ENCODE measurements at places on chromosomes 6 and 20. TPM values are rescaled to one million over a fixed set of nuclear protein-coding genes. Genes with fewer than 3 reads are reported as not detected.

- no peak for DNase-seq
- peaks cover 3% of the 10 kb centered on the region for H3K27me3 ChIP-seq
- H3K4me3 ChIP-seq, result no peak overlapping the region
- no peak overlapping the region for H3K27ac ChIP-seq
Observed at GRCh38 chr6:33869826-33870423, 66.1 kb upstream of the MLN start.

GRCh38 chr6:3627501-3627900, 124.0 kb downstream of the PXDC1 start:
- H3K36me3 ChIP-seq, result no peaks in the 10 kb centered on the region
- H3K4me1 ChIP-seq, result peaks cover 28% of the 10 kb centered on the region
- H3K27me3 ChIP-seq, result peaks cover 10% of the 10 kb centered on the region
- H3K27ac ChIP-seq, result no peak overlapping the region
- no peak for DNase-seq

DNA sequence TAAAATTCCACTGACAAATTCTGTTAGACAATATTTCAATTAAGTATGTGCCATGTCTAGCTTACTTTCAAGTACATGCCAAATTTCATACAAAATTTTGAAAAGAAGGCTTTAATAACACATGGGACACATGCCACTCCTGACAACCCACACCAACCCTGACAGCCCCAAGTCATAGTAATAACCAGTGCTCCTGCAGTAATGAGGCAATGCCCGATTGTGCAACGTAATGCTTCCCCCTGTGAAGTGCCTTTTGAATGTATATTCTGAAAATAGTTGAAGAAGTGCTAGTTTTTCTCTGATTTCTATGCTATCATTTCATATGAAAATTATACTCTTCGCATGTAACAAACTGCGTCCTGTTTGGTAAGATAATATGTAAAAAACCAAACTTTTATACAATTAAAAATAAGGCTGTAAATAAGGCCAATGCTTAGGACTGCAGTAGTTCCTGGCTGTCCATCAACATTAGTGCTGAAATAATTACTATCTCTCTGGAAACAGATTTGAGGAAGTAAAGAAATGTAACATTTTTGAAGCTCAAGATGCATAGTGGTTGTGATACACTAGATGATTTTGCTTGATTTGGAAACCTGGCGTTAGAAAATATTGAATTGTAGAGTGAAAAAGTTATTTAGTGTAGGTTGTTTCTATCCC, 125.8 kb upstream of the BCLAF1 start:
- H3K27ac ChIP-seq, result no peak overlapping the region
- H3K4me1 ChIP-seq, result no peaks in the 10 kb centered on the region
- no peaks in the 10 kb centered on the region for H3K36me3 ChIP-seq
- no peaks in the 10 kb centered on the region for H3K27me3 ChIP-seq
- H3K4me3 ChIP-seq, result no peak overlapping the region

DNA sequence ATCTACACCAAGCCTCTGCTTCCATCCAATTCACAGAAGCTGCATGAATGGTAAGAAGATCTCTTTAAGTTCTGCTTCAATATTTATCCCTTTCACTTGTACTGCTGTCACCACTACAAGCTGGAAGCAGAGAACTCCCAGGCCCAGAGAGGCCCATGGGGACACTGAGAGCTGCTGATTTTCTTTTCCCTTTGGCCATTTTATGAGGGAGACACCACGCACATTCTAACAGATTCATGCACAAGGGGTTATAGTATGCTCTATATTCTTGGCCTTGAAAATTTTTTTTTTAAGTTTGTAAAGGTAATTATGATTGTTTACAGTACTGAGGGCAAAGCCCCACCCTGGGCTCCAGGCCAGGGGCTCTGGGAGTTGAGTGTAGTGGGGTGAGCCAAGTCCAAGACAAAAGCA, 88.4 kb downstream of the MYB start:
- DNase-seq, result no peak
- H3K27ac ChIP-seq, result no peak overlapping the region
- no peaks in the 10 kb centered on the region for H3K36me3 ChIP-seq
- H3K27me3 ChIP-seq, result peaks cover 2% of the 10 kb centered on the region

The HRH3 gene
- total RNA-seq, result not detected

Data from activated CD8-positive, alpha-beta T cell treated with anti-CD3 and anti-CD28 coated beads for 36 hours (primary cell).